ENCODE measurements at places on chromosomes 6 and 20.
A peak's percentile ranks its signal among the peaks of the same experiment; 100 is the strongest.

- ATAC-seq, result no peak
Observed at GRCh38 chr20:44448753-44449546, 26.7 kb upstream of the TTPAL start.

DNA sequence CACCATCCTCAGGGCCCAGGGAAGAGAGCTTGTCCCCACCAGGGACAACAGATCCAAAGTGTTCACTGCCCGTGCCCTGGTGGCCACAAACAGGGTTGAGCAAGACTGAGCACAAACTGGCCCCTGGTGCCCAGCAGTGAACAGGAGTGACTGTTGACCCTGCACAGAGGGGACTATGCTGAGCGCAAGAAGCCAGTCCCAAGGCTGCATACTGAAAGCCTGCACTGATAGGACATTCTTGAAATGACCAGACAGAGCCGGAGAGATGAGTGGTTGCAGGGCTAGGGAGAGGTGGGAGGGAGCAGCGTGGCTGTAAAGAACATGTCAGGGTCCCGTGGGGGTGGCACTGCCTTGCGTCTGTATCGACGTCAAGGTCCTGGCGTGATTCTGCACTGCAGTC lies 2.9 kb upstream of the FNDC11 start:
- no peak for ATAC-seq

GRCh38 chr6:151475653-151476523 lies 17.9 kb upstream of the CCDC170 start:
- ATAC-seq, result peak; percentile 34

DNA sequence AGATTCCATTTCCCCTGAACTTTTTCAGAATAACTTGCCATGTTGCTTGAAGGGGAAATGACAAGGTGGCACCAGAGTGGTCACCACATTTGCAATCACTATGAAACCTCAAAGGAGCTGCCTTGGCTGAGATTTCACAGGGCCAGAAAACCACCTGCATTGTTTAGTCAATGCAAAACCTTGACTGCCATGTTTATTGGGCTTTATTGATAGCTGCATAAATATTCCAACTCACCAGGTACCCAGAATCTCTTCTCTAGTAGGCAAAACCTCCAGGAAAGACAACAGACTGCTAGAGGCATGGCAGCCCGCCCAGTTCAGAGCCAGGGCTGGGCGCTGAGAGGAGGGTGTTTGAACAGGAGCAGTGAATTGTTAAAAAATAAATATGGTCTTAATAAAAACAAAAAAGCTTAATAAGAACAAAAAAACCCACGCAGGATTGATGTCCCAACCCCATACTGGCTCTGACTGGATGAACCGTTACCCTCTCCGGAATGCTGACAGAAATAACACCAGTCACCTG lies 375.6 kb downstream of the ZFAND3 start:
- no peak for ATAC-seq

DNA sequence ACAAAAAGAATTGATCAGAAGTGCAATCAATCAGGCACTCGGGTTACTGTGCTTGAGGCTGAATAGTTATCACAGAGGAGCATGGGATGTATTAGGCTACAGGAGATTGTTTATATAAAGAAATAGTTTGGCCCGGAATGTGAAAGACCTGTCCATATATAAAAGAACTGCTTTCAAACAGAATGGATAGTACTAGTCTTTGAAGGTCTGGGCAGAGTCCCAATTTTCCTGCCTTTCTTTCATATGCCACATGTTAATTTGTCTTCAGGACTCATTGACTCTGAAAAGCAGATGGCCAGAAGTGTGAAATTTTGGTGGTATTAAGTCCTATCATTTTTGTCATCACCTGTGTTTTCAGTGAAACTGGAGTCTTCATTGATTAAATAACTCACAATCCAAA lies 314.5 kb downstream of the EYA4 start:
- no peak for ATAC-seq

- ATAC-seq, result no peak
Observed at GRCh38 chr20:21166801-21167200, 40.9 kb downstream of the KIZ start.

DNA sequence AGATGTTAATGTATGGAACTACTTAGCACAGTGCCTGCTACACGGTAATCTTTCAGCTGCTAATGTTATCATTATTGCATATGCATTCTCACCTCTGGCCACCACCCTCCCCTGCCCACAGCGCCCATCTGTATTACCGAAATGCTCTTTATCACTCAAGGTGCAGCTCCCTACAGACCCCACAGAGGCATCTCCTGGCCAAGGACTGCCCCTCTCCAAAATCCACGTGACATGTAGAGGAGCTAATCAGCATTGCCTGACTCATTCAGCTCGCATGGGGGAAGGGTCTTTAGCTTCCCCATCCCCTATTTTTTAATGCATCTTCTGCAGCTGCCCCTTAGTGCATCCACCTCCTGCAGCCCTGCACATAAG lies 41.8 kb downstream of the SLC22A23 start:
- ATAC-seq, result no peak

GRCh38 chr20:33164763-33165095 lies 3.2 kb upstream of the BPIFA2 start:
- ATAC-seq, result no peak

GRCh38 chr6:98871057-98871456 lies 36.7 kb downstream of the POU3F2 start:
- no peak for ATAC-seq

DNA sequence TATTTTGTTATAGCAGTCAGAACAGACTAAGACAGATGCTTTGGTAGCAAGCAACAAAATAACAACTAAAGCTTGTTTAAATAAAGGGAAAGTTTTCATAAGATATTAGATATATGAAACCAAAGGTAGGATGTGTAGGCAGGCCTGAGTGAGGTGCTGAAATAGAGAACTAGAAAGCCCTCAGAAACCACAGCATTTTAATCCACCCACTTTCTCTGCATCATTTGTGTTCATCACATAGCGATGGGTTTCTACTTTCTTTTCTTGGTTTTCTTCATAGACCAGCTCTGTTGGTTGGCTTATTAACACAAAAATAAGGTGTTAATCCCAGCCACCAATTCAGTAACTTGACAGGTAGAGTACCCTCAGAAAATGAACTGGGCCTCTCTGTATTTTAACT lies 58.6 kb downstream of the RPS12 start:
- no peak for ATAC-seq

GRCh38 chr20:49210757-49211110 lies 8.5 kb upstream of the DDX27 start:
- no peak for ATAC-seq

GRCh38 chr6:143225929-143226328 lies 165.2 kb downstream of the AIG1 start:
- no peak for ATAC-seq

DNA sequence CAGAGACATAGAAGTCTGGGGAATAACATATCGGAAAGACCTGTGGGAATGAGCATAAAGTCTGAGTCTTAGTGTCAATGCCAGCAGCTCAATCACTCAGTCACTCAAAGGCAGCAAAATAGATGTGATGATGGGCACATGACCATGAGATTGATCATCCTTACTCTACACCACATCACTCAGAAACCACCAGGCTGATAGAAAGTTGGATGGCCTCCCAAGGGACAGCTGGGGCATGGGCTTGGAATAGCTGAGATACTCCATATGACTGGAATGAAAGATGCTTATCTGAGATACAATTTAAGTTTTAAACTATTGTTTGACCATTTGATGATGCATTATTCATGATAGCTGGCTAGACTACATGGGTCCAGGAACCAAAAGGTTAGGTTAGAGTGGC lies 80.9 kb upstream of the F13A1 start:
- no peak for ATAC-seq

DNA sequence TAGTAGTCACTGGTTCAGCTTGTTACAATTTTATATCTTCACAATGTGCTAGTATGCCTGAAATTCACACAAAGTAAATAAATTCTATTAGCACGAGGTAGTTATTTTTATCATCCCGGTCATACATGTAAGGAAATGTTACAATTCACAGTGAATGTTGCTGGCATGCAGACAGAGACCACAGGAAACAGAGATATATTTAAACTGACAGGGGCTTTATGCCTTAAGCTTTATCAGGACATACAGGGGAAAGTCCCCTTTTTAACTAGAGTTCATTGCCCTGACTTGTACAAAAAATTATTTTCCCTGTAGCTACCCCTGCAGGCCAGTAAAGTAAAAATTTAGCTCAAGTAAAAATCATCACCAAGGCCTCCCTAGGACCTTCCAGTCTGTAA lies 712.0 kb upstream of the NRSN1 start:
- ATAC-seq, result no peak

DNA sequence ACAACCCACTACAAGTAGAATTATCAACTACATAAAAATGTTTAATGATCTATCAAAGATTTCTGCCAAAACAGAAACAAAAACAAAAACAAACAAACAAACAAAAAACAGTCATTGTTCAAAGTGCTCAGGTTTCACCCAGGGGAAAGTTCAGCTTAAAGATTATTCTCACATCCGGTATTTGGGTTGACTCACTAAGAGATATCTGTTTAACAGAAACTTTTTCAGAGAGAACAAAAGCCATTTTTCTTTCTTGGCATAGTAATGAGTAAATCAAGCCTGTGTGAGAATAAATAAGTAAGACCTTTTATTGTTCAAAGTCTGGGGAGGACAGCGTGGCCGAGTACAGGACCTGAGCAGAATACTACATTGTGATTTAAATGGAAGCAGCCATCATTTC lies 143.6 kb downstream of the RCAN2 start:
- no peak for ATAC-seq

GRCh38 chr6:6323352-6323751 lies 2.9 kb upstream of the F13A1 start:
- ATAC-seq, result no peak

- no peak for ATAC-seq
Observed at GRCh38 chr6:135014353-135014832, 40.2 kb downstream of the HBS1L start.

DNA sequence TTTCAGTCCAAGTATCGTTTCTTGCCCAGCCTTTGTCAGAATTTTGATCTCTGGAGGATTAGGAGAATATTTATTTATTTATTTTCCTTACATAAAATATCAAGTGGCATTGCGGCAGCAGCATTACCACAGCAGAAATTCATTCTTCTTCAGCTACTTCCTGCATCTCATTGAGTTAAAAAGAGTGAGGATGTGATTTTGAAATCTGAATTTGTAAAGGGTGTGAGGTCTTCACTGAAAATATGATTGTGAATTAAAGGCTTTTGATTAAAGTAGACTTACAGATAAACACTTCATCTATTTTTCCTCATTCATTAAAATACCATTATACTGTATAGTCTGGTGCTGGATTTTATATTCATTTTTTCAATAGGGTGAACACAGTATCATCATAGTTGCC lies 328.4 kb downstream of the PRL start:
- no peak for ATAC-seq

DNA sequence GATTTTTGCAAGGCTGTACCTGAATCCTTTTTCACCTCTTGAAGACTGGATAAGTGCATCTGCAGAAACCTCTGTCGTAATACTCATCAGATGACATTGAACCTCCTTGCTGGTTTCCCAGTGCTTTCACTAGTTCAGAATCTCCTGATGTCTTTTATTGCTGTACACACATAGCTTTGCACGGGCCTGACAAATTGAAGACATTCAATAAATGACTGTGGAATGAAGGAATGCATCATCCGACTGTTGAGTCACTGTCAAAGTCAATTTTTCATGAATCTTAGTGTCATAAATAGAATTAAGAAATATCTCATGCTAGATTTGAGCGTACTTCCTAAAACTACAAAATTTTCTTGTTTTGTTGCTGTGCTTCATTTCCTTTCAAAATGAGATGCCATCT lies 598.2 kb upstream of the MAP3K7 start:
- ATAC-seq, result no peak

GRCh38 chr6:79230149-79230548 lies 4.3 kb downstream of the HMGN3 start:
- no peak for ATAC-seq

- ATAC-seq, result no peak
Observed at GRCh38 chr6:165864925-165865324, 201.9 kb upstream of the PDE10A start.

DNA sequence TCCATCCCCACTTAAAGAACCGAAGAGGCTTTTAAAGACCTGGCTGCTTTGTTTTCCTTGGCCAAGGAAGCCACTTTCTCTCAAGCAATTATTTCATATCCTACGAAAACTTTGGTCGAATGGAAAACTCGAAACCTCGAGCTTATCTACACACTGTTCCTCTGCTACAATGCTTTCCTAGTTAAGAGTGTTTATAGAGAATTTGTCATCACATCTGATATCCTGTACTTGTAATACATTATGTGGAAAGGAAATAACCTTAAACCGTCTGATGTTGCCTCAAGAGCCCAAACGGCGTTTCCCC lies 28.1 kb downstream of the TFAP2B start:
- ATAC-seq, result no peak

- ATAC-seq, result no peak
Observed at GRCh38 chr6:8000636-8001035, 63.6 kb downstream of the BLOC1S5 start.

- no peak for ATAC-seq
Observed at GRCh38 chr6:149135809-149136208, 181.7 kb upstream of the TAB2 start.

GRCh38 chr6:18276610-18277236 lies 12.4 kb upstream of the DEK start:
- ATAC-seq, result no peak

- no peak for ATAC-seq
Observed at GRCh38 chr20:40254023-40254772, 434.8 kb downstream of the MAFB start.

GRCh38 chr6:132934496-132934895 lies 120.1 kb downstream of the RPS12 start:
- no peak for ATAC-seq
